Fibroblast of skin of right biceps (primary cell): ENCODE measurements at places on chromosomes 6 and 20.

- DNase-seq, result no peak
Measured at GRCh38 chr6:25481267-25481666, 170.7 kb upstream of the SCGN start.

- DNase-seq, result no peak
Measured at GRCh38 chr20:38604873-38605303, 3.3 kb downstream of the ARHGAP40 start.

DNA sequence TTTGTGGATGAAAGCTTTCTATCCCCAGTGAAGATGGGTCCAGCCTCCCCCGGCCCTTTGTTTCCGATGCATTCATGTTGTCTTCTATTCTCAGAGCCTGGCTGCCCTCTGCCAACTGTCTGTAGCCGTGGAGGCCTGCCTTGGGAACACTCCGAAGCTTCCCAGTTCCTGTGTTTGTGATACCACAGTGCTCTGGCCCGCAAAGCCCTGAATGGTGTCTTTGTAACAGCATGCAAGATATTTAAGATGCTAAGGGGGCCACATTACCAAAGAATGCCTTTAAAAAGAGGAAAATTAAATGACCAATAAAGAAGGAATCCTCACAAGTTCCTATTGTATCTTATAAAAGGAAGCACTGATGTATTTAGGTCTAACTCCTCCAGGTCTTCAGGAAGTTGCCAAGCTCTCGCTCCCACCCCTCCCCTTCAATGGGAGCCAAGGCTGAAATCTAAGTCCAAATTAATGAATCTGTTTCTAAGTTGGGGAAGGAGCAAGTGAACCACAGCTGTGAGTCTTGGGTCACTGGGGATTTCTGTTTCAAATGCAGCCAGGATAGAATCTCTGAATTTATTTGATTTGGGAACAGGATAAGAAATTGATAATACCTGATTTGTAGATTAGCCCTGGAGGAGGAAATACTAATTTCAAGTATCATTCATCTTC lies 596.1 kb downstream of the QKI start:
- no peak for DNase-seq

DNA sequence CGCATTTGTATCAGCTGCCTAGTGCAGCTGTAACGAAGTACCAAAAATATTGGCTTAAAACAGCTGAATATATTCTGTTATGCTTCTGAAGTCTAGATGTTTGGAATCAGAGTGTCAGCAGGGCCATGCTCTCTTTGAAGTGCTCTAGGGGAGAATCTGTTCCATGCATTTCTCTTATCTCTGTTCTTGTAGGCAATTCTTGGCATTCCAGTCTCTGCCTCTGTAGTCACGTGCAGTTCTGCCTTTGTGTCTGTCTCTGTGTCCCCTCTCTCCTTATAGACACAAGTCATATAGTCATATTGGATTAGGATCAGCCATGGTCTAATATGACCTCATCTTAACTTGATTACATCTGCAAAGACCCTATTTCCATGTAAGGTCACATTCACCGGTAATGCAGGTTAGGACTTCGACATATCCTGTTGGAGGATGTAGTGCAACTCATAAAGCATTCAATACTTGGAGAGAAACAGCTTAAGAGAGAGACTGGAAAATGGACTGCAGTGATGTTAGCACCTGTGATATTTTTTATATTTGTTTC lies 18.6 kb downstream of the FAM83B start:
- DNase-seq, result no peak

GRCh38 chr6:16163535-16164300 lies 34.8 kb downstream of the MYLIP start:
- DNase-seq, result peak; percentile 77

DNA sequence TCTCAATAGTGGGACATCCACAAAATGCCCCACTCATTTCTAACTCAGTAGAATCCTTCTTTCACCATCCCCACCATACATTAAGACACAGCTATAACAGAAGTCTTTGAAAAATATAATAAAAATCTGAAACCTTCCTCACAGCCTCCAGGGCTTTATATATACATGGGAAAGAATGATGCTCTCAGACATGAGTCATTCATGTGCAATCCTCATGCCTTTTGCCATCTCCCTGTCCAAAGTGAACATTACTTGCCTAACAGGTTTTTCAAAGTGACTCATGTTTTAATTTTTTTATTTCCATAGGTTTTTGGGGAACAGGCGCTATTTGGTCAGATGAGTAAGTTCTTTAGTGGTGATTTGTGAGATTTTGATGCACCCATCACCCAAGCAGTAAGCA lies 162.7 kb downstream of the RALGAPA2 start:
- DNase-seq, result peak; percentile 57

- no peak for DNase-seq
Measured at GRCh38 chr6:33974030-33974429, 170.2 kb upstream of the MLN start.

GRCh38 chr6:158545043-158545966 lies 14.6 kb upstream of the TMEM181 start:
- DNase-seq, result no peak

DNA sequence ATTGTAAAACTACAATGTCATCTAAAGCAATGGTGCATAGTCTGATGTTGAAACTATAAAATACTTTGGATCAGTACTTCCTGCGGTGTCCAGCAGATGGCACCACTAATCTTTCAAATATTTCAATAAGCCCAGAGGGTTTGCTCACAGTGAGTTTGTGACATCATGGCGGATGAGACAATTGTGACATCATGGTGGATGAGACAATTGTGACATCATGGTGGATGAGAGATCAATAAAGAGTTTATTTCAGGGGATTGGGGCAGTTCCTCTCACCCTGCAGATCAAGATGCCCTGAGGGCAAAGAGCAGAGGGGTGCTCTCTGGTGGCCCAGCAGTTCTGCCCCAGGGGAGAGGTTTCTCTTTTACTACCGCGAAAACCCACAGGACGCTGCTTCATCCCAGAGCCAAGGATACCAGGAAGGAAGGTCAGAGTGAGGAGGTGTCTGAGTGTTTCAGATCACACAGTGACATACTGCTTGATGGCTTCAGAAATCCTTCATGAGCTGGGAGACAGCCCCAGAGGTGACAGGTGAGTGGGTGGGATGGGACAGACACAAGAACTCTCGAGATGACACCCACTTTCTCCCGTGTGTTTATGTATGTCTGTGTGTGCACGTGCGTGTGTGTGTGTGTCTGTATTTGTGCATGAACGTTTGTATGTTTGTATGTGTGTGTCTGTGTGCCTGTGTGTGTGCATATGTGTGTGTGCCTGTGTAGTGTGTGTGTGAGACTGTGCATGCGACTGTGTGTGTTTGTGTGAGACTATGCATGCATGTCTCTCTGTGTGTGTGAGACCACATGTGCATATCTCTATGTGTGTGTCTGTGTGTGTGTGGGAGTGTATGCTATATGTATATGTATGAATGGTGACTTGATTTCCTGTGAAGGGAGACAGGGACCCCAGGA lies 7.3 kb upstream of the ULBP2 start:
- DNase-seq, result peak; percentile 73

DNA sequence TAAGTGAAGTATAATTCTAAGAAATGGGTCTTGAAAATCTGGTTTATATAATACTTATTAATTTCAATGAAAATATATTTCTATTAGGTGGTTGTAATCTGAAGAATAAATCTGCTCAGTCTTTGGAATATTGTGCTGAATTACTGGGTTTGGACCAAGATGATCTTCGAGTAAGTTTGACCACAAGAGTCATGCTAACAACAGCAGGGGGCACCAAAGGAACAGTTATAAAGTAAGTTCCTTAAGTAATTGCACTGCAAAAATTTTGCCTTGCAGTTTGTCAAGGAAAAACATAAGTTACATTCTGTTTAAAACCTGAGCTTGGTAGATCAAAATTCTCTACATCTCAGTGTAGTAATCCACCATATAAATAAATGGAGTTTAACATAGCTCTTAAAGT lies 106.0 kb downstream of the MYO6 start:
- DNase-seq, result peak; percentile 57

DNA sequence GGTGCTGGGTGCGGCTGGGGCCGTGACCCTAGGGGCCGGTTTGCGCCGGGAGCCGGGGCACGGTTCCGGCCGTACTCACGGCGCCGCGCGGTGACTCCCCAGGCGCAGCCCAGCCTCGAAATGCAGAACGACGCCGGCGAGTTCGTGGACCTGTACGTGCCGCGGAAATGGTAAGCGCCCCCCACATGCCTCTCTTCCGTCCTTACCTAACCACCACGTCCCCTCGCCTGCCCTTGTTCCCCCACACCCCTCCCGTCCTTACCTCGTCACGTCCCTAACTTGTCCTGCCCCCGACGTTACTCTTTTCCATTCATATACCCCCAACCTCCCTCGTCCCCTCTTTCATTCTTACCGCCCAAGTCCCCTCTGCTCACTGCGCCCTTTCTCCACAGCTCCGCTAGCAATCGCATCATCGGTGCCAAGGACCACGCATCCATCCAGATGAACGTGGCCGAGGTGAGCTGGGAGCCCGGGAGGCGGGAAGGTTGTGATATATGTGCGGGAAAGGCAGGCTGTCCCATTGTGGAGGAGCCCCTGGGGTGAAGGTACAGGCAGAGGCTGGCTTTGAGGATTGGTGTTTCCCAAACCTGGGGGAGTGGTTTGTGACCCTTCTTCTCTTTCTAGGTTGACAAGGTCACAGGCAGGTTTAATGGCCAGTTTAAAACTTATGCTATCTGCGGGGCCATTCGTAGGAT lies 463 bp downstream of the RPS21 start:
- no peak for DNase-seq

GRCh38 chr6:30931969-30932645 lies at the start of gene SFTA2:
SFTA2 (minus strand) TSS chr6:30932170; CDS start chr6:30932096, 74 bp downstream.
- no peak for DNase-seq

GRCh38 chr6:154218301-154218700 lies 138.3 kb downstream of the IPCEF1 start:
- DNase-seq, result no peak

DNA sequence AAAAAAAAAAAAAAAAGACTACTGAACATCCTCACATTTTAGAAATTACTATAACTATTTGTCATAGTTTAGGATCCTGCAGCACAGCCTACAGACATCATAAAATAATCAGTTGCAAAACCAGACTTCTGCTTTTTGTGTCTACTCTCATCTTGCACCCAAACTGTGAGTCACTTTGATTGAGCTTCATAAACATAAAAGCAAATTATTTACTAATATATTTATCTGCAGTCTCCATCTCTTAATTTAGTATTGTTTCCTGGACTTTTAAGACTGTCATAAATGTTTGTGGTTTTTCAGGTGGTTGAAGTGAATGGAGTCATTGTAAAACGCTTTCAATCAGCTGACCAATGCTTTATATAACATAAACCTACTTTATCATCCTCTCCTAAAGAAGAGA lies 14.8 kb upstream of the CALHM6 start:
- DNase-seq, result peak; percentile 50

DNA sequence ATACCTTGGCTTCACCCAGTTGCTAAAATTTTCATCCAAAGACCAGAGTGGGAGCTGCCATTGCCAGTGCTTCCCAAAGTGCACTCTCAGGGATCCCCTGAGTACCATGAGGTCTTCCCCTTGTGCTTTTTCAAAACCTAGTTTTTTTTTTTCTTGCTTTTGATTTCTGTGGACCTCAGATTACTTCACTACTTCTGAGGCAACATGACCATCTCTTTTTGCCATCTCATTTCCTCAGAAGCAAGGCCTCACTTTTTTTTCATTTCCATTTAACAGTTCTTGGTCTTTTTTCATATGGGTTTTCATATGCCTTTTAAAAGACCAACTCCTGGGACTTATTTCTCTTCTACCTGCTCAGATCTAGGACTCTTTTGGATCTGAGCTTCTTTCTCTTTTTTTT lies 64.1 kb upstream of the MMS22L start:
- no peak for DNase-seq

DNA sequence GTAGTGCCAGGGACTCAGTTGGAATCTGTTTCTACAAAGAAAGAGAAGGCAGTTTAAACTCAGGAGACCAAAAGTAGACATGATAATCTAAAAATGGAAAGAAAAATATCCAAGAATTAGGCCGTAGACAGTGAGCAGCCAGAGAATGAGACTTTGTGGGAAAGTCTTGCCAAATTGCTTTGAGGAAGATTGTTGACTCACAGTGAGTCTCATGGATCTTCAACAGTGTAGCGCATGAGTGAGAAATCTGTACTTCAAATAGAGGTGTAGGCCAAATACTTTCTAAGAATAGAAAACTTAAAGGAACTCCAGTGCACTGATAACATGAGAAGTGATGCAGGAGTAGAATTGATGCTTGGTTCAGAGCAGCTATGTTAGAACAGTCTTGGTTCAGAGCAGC lies 284.5 kb downstream of the HTR1B start:
- peak; percentile 68 for DNase-seq

GRCh38 chr20:19815553-19815991 lies 57.5 kb downstream of the RIN2 start:
- peak; percentile 98 for DNase-seq

GRCh38 chr20:18839507-18840247 lies 26.1 kb downstream of the SCP2D1 start:
- DNase-seq, result no peak

GRCh38 chr6:11908436-11909105 lies 103.5 kb upstream of the HIVEP1 start:
- DNase-seq, result no peak

- DNase-seq, result no peak
Measured at GRCh38 chr6:110352563-110353262, 5.4 kb downstream of the METTL24 start.

- no peak for DNase-seq
Measured at GRCh38 chr6:145532361-145532760, 203.0 kb downstream of the EPM2A start.

DNA sequence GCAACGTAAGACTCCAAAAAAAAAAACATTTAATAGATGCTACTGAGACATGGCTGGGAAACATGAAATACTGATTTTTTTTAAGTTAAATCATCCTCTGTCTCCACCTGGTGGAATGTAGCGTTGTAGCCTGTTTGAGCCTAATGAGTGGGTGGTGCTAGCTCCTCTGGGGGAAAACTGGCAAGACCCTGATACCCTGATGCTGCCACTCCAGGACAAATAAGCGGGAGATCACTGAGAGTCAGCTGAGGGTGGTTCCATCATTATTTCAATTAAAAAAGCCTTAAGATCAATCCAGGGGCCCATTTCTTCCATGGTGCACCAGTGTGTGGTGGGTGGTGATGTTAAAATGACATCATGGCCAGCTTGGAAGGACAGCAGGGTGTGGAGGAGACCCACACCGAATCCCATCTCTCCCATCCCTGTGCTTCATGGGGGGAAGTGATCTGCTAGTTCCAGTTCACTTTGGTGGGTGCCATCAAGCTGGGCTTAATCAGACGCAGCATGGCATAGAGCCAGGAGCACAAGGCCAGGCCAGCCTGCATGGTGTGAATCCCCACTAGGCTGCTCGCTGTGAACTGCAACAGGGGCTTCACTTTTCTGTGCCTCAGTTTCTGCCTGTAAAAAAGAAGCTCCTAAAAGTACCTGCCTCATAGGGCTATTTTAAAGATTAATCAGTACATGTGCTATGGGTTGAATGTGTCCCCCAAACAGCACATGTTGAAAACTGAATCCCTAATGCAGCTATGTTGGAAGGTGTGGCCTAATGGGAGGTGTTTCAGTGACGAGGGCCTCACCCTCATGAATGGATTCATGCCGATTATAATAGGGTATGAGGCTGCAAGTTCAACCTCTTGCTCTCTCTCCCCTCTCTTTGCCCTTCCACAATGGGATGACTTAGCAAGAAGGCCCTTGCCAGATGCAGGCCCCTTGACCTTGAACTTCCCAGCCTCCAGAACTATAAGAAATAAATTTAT lies 13.0 kb upstream of the MRPS10 start:
- DNase-seq, result no peak

GRCh38 chr20:63636752-63637628 lies 10.1 kb upstream of the GMEB2 start:
- peak; percentile 12 for DNase-seq

GRCh38 chr6:15921243-15921642 lies 207.6 kb upstream of the MYLIP start:
- no peak for DNase-seq
